ENCODE measurements at places on chromosomes 4 and X. TPM values are rescaled to one million over a fixed set of nuclear protein-coding genes. Genes with fewer than 3 reads are reported as not detected.

Gene FMR1NB
- not detected for polyA plus RNA-seq

Gene TRIML2
- polyA plus RNA-seq, result 0.16 TPM

Gene FATE1
- 0.72 TPM for polyA plus RNA-seq

Gene C4orf46
- polyA plus RNA-seq, result 7.1 TPM

Gene SULT1B1
- polyA plus RNA-seq, result 0.20 TPM

Gene CC2D2A
- polyA plus RNA-seq, result 15.7 TPM

Measured in adrenal gland (tissue), 19 donors.